ENCODE measurements at places on chromosomes 11 and 22. TPM values are rescaled to one million over a fixed set of nuclear protein-coding genes. Genes with fewer than 3 reads are reported as not detected.

Gene PHOX2A
- 3.4 TPM for total RNA-seq

GRCh38 chr11:61062181-61062930, 39.9 kb upstream of the CD5 start:
- no peak for DNase-seq

DNA sequence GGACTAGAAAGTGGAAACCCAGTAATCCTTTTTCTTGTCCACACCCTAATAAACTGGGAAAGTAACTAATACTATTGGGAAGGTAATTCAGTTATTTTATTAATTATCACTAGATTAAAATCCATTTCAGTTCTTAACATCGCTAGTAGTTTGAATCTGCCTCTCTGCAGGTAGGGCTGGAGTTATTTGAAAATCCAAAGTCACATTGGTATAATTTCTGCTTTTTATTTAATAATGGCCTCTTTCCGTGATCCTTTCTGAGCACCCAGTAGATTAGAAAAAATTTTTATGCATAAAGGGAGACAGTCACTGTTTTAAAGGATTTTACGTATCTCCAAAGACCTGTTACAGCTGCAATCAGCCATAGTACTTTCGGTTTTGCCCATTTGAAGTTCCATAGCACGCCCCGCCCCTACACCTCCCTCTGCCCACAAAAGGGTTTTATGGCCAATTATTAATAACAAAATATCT, 605 bp upstream of the COPB1 start:
- no peak for DNase-seq

- no peak for DNase-seq
These were observed 629 bp downstream of the PSMA1 start for GRCh38 chr11:14519597-14519916.

- DNase-seq: no peak
These were observed 107.0 kb downstream of the ATG16L2 start for GRCh38 chr11:72921028-72921716.

Gene BTBD18
- not detected for total RNA-seq

GRCh38 chr11:127789927-127790326, 789.4 kb upstream of the KIRREL3 start:
- no peak for DNase-seq
